ENCODE measurements at places on chromosomes 7 and 10.

GRCh38 chr10:80281292-80281691 is 8.2 kb downstream of the MAT1A start:
- DNase-seq: no peak

- DNase-seq: no peak
These were observed 3.9 kb upstream of the PURB start for GRCh38 chr7:44889086-44889781.

GRCh38 chr7:38215115-38215514 is 37.1 kb downstream of the STARD3NL start:
- no peak for DNase-seq

DNA sequence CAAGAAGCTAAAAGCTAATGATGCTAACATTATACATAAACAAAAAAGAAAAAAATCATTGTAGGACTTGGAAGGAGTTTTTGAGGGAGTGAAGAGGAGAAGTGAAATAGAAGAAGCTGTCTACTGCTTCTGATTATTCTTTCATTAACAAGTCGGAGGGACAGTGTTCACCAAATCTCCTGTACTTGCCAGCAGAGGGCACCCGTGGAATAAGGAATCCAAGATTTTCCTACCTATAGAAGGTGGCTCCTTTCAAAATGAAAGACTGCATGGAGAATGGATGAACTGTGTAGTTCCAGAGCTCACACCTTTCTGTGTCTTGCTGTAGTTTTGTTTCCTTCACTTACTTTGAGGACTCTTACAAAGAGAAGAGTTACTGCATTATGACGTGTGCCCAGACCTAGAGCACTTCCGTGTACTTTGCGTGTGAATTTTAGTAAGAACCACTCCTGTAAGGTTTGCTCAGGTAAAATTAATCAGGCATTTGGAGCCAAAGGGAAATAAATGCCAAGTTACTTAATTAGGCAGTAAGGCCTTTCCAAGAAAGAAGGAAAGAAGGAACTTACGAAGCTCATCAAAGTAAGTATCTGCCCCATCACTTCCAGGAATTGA is 145.1 kb downstream of the SEMA3D start:
- DNase-seq: no peak

GRCh38 chr10:103144041-103144440 is 49.0 kb downstream of the NT5C2 start:
- DNase-seq: no peak

DNA sequence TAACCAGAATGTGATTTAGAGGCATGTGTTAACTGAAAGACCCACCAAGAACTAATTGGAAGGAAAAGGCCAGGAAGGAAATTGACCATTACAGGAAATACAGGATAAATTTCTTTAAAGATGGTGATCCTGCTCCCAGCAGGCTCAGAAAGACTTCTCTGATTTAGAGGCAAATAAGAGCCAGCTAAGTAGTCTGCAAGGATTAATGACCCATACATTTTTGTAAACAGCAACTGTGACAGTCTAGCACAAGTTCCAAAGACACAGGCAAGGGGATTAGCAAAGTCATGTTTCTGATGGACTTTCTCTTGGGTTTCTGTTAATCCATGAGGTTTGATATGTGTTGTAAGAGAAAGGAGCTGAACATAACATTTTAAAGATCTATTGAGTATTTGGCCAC is 425.0 kb downstream of the HTR7 start:
- DNase-seq: no peak

DNA sequence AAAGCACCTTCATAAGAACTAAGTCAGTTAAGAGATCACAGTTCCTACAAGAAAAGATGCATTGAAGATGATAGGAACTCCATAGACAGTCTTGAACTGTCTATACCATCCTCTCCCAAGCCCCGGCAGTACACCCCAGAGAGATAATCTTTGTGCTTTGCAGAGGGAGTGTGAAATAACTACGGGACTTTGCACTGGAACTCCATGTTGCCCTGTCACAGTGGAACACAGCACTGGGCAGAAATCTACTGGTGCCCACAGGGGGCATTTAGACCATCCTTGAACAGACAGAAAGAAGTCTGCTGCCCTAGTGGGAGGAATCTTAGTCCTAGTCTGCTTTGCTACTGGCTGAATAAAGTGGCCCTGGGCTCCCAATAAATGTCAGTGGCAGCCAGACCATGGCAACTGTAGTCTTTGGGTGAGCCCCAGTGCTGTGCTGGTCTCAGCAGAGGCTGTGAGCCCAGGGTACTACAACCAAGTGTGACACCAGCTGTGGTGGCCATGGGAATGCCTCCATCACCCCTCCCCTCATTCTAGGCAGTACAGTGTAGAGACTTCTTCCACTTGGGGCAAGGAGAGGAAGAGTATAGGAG is 107.7 kb upstream of the TMEM168 start:
- DNase-seq: no peak

- no peak for DNase-seq
These were observed 30.5 kb upstream of the SFTPD start for GRCh38 chr10:79979310-79979975.

DNA sequence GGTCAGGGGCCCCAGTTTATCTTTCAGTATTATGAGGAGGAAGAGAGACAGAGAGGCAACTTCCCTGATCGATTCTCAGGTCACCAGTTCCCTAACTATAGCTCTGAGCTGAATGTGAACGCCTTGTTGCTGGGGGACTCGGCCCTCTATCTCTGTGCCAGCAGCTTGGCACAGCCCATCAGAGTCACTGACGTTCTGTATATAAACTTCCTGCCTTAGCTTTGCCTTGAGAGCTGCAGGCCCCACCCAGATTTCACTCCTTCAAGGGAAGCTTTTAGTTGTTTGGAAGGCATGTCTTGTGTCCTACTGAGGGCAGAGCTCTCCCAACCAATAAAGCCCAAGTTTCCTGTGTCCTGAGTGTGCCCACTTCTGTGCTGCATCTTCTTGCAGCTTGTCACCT is 242.5 kb upstream of the PRSS58 start:
- DNase-seq: no peak

GRCh38 chr10:51297438-51297837 is 223.2 kb downstream of the PRKG1 start:
- DNase-seq: no peak

- DNase-seq: no peak
These were observed 158.2 kb upstream of the PTPRZ1 start for GRCh38 chr7:121714559-121715303.

GRCh38 chr7:87507446-87507845 is 32.0 kb upstream of the ABCB4 start:
- no peak for DNase-seq

DNA sequence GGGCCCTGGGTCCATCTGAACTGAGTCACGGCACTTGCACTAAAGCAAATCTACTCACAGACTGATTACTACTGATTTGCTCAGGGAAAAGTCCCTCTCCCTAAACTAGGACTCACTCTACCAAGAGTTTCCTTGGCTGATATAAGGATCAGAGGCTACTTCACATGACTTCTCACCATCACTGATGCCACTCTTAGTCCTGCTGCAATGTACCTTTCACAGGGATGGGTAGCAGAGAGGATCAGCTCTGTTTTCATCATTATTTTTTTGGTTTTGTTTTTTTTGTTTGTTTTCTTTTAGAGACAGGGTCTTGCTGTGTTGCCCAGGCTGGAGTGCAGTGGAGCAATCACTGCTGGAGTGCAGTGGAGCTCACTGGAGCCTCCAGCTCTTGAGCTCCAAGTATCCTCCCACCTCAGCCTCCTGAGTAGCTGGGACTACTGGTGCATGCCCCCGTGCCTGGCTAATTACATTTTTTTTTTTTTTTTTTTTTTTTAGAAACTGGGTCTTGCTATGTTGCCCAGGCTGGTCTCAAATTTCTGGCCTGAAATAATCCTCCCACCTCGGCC is 200.6 kb downstream of the JCAD start:
- DNase-seq: no peak

DNA sequence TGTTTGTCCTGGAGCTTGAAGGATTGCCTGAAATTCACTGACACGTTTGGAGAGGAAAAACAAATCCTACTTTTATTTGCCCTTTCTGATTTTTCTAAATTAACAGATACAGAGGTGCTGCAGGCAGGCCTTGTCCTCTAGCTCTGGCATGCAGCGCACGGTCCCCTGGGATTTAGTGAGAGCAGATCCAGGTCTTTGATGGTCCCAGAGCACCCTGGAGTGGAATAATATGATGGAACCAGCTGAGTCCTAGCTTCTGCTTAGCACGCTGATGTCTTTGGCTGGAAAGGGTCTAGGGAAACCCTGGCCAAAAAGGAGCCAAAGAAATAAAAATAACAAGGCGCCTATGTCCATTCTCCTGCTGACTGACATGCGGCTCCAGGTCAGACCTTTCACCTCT is 40.5 kb downstream of the C10orf120 start:
- DNase-seq: no peak

DNA sequence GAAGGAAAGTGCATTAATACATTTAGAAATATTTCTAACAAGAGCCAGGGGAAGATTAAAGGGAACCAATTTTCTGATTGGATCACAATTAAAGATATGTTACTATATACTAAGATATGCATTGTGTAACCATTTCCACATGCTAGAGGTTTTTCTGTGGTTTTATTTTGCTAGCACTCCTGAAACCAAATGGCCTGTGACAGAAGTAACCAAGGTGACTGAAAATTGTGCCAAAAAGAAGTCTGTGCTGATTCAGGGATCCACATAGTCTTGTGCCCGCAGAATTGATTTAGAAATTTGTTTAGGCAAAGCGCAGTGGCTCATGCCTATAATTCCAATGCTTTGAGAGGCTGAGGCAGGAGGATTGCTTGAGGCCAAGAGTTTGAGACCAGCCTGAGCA is 1.8 kb downstream of the CC2D2B start:
- no peak for DNase-seq

DNA sequence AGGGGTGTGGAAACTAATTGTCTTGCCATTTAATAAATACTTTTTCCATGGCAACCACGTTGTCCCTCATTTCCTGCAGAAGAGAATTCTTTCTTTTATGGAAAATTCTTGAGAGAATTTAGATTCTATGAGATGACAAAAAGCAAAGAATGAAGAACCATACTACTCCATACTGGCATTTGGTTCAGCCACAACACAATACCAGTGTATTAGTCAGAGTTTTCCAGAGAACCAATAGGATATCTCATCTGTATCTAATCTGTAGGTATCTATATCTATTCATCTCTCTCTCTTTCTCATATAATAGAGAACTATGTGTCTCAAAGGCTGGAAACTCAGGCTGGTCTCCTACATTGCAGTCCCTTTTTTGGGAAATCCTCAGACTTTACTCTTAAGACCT is 44.6 kb upstream of the NAMPT start:
- no peak for DNase-seq

DNA sequence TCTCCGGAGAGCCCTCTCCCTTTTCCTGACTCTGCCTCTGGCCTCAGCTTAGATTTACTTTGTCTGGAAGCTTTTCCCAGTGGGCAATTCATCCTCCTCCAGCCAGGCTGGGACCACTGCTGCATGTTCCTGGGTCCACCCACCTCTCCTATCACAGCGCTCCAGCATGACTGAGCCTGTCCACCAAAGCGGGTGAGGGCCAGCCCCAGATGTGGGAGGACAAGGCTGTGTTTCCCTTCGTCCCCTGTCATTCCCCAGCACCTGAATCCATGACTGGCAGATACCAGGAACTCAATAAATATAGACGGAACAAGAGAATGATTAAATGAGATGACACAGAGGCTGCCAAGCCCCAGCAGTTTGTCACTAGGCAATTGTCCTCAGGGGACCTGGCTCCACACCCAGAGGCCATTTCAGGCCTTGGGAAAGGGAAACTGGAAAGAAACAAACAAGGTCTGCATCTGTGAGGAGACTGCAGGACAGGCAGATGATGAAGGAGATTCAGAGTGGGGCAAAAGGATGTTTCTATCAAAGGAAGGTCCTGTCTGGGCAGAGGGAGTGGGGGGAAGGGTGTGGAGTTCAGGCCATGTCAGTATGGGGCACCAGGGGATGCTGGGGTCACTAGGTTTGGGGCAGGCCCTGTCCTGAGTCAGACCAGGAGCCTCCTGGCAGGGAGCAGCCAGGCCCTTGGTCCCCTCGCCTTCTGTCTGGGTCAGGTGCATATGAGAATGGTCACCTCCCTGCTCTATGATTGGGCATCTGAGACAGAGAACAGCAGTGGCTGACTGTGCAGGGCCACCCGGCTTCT is 576.4 kb downstream of the GRID1 start:
- DNase-seq: no peak

All from right kidney (tissue), 9 donors.